ENCODE measurements at places on chromosomes 3 and 15.

GRCh38 chr15:91867581-91868026, 14.1 kb downstream of the SLCO3A1 start:
- DNase-seq: no peak

- no peak for DNase-seq
Observed at GRCh38 chr3:50124800-50125178, 30.3 kb upstream of the SEMA3F start.

GRCh38 chr3:114799816-114800215, 347.3 kb downstream of the ZBTB20 start:
- no peak for DNase-seq

DNA sequence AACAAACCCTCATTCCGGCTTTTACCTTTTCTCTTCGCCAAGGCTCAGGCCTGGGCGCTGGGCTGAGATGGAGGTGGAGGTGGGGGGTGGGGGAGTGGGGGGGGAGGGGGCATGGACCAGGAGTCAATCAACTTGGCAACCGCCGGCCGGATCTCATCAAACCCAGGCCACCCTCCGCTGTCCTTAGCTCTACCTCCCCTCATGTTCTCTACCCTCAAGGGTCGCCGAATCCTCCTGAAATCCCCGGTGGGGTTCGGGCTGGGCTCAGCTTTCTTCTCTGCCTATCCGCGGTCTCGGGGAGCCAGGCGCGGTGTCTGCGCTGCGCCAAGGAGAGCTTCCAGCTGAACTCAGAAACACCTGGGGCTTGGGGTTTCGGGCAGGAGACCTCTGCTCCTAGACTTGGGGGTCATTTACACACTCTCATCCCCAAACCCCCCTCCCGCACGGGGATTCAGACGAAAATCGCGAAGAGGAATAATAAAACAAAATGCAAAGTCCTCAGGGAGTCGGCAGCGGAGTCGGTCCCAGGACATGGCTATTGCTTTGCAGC, 2.5 kb downstream of the ONECUT1 start:
- no peak for DNase-seq

Measured in activated CD4-positive, alpha-beta T cell treated with anti-CD3 and anti-CD28 coated beads, Interleukin-2, amount 50 U/mL, for 24 hours (primary cell).